CD4-positive, alpha-beta T cell treated with Interleukin-6 for 4 hours (primary cell): ENCODE measurements at places on chromosomes 12 and 14.

- DNase-seq, result no peak
Measured at GRCh38 chr12:95554532-95555071, 3.3 kb upstream of the USP44 start.

- DNase-seq, result no peak
Measured at GRCh38 chr12:116385486-116386217, 108.2 kb upstream of the MED13L start.

- DNase-seq, result no peak
Measured at GRCh38 chr12:121241156-121241970, 31.4 kb downstream of the P2RX4 start.

DNA sequence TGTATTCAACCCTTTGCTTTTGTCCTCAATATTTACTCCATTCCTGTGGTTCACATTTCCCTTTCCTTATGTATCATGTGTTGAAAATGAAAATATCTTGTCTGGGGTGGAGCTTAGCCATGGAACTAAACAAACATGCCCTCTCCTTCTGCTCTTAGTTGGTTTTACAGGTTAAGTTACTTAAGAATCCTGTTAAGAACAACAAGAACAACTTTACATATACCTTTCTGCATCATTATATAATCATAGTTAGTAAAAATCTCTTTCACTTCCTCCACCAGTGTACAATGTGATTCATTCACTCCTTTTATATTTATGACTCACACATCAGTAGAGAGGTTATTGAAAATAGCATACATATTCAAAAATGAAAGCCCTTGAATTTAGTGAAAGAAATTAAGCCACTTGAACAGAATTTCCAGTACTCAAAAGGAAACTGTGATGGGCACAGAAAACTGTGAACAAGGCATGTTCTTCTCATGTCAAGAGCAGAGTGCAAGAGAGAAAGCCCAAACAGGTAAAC is 307.7 kb downstream of the CCDC91 start:
- no peak for DNase-seq

DNA sequence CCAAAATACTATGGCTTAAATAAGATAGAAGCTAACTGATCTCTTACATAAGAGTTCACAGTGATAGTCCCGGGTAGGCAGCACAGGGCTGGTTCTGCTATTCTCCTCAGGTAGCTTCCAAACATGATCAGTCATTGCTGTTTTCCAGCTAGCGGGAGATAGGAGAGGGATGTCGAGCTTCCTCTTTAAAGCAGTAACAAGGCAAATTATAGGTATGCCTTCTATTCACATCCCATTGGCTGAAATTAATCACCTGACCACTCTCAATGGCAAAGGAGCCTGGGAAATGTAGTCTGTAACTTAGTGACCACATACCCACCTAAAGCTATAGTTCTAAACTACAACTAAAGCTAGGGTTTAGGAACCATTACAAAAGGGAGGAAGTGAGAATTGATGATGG is 34.5 kb upstream of the VRK1 start:
- DNase-seq, result peak; percentile 23

GRCh38 chr14:89184952-89185351 is 232.1 kb downstream of the FOXN3 start:
- DNase-seq, result no peak

DNA sequence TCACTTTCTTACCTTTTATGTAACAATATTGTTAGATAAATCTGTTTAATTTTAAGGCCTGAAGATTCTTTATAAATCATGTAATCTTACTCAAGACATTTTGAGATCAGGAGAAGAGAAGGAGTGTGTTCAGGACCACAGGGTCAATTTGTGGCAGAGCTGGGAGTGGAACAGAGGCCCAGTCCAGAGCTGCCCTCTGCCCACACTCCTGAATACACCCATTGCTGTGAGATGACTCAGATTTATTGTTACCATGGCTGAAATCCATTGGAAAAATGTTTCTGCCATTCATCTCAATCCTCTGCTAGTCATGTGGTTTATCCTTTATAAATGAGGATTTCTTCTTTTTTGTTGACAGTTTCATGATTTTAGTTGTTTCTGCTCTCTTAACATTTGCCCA is 100.5 kb upstream of the STXBP6 start:
- DNase-seq, result no peak

- no peak for DNase-seq
Measured at GRCh38 chr12:82627799-82628198, 58.9 kb upstream of the TMTC2 start.

DNA sequence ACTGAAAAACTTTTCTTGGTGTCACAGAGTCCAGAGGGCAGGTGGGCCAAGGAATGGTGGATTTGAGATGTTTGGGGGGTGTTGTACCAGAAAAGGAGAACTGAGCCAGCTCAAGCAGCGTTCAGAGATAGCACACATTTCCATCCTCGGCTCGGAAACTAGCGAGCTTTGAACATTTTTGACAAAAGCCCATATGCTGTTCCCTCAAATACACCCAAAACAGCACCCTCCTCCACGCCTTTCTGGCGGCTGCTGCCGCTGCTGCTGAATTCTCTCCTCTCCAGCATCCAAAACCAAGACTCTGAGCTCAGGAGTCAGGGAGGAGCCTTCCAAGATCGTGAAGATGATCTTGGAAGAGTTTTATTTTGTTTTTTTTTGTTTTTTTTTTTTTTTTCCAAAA is 961 bp downstream of the SRRM4 start:
- no peak for DNase-seq

DNA sequence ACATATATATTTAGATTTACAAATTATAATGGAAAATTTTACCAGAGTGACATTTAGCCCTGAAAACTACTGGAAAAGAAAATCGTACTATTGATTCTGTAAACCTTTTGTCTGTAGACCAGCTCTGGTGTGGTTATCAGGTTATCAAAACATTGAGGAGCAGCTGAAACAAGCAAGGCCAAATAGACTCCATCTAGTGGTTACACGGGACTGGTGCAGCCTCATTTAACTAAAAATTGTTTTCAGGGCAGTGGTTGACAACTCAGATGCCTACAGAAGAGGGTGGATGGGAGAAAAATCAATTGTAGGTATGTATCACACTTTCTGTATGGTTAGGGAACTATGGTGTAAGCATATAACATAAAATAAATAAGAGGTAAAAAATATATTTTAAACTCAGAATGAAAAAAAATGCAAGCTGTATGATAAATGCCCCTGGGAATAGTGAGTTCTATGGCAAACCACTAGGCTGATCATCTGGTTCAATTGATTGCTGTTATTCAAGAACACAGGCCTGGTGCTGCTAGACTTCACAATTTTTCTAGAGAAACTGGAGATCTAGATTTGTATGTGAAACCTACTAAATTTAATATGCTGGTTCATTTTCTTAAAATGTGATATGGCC is 51.2 kb downstream of the ACSS3 start:
- no peak for DNase-seq

DNA sequence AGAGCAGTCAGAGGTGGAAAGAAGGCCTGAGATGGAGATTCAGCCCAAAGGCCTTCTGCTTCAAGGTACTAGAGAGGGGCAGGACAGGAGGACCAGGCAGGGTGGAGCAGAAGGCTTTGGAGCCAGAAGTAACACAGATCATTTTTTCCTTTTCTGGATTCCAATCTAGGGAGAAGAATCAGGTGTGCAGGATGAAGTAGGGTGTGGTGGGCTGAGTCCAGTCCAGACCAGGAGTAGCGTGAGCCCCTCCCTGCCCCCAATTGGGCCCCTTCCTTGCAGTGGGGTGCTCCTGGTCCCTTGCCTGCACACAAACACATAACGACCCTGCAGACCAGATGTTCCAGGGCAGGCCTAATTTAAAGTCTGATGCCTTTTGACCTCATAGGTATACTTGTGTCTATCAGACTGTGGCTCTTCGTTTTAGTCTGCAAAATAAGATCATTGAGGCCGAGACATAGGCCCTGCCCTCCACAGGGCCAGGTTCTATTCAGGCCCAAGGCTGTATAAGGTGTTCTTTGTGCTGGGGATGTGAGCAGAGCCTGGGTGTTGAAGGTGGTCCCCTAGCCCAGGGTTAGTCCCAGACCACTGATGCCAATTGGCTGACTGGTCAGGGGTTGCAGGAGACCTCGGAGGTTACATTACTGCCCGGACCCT is 1.0 kb upstream of the NYNRIN start:
- DNase-seq, result no peak

DNA sequence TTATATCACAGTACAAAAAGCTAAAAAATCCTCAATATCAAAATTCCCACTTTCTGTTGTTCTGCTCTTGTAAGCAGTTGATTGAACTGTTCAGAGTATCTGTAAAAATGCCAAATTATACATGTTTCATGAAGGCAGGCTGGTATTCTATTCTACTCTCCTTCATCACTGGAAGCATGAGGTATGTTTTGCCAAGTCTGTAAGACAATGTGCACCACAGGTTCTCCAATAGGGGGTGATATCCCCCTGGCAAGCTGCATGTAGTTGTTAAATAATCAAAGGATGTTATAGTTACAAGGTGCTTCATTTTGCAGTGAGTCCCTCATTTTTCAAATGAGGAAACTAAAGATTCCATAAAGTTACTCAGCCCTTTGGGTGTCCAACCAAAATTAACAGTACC is 15.1 kb upstream of the NEK9 start:
- DNase-seq, result peak; percentile 40

DNA sequence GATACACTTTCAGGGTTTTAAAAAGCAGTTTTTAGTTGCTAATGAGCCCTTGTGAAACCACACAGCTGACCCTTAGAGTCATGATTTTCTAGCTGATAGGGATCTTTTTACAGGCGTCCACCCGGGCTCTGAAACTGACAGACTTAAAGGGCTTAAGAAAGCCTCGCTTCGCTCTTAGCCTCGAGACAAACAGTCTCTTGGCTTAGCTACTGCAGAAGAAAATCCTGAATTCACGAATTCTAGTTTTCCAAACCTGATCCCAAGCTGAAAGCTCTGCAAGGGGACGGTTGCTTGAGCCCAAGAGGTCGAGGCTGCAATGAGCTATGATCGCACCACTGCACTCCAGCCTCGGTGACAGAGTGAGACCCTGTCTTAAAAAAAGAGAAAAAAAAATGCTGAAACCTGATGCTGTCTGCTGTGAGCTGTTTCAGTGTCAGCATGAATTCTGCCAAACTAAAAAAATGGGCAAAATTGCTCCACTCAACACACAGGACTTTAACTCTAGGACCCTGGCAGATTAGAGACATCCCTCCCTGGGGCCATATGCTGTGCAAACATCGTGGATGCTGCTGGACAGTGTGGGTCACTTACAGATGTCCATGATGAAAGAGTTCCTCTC is 3.1 kb upstream of the HPD start:
- DNase-seq, result no peak

DNA sequence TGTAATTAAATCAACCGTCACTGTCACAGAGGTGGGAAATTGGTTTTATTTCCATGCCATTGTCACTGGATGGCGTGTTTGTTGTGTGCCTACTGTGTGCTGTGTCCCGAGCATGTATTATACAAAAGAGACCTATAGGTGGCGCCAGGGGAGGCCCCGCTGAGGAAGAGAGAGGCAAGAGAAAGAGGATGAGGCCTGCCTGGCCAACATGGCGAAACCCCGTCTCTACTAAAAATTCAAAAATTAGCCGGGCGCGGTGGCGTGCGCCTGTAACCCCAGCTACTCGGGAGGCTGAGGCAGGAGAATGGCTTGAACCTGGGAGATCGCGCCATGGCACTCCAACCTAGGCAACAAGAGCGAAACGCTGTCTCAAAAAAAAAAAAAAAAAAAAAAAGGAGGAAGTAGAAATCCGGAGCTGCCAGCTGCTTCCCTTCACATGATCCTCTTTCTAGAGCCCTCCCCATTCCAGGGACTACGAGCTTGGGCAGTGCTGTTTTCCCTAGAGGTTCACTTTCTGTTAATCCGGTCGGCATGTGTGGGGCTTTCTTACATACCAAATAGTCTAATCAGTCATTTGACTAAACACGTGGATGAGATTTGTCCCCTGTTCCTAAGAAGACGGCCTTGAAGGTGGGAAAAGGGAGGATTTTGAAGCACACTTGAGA is 6.4 kb upstream of the CCDC175 start:
- DNase-seq, result no peak

- no peak for DNase-seq
Measured at GRCh38 chr12:84805474-84805858, 107.1 kb downstream of the SLC6A15 start.

- no peak for DNase-seq
Measured at GRCh38 chr14:47186486-47186885, 488.9 kb downstream of the MDGA2 start.

DNA sequence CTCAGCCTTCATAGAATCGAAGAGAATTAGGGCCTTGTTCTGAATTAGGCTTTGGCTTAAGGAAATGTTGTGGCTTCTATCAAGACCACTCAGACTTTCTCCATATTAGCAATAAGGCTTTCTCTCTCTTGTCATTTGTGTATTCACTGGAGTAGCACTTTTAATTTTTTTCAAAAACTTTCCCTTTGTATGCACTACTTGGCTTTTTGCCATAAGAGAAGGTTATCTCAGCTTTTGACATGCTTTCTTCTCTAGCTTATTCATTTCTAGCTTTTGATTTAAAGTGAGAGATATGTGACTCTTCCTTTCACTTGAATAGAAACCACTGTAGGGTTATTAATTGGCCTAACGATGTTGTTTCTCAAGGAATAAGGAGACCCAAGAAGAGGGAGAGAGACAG is 244.2 kb downstream of the GPHN start:
- DNase-seq, result no peak

DNA sequence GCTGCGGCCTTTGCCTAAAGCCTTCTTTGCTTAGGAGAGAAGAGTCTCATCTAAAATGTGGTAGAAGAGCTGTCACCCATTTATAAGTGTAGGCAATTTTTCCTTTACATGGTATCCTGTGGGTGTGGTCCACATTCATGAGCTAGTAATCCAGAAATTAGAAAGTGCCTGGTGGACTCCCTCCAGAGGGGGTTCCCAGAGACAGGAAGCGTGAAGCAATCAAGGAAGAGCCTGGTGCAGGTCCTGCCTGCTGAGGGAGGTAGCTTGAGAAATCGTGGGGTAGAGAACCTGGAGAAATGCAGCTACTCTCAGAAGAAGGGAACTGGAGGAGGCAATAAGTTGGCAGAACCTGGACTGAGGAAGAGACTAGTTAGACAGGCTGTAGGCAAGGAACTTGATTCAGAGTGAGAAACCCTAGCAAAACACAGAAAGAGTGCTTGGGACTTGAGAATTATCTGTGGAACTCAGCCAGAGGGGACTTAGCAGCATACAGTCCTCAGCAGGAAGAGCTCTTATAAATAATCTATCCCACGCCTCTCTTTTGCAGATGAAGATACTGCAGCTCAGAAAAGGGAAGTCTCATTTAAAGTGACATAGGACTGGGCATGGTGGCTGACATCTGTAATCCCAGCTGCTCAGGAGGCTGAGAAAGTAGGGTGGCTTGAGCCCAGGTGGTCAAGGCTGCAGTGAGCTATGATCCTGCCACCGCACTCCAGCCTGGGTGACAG is 182.4 kb upstream of the CCND2 start:
- no peak for DNase-seq

GRCh38 chr12:85814741-85815140 is 21.5 kb downstream of the RASSF9 start:
- no peak for DNase-seq

- DNase-seq, result no peak
Measured at GRCh38 chr14:96991226-96991625, 194.0 kb downstream of the VRK1 start.

GRCh38 chr12:127898616-127899015 is 368.4 kb upstream of the TMEM132C start:
- DNase-seq, result no peak

DNA sequence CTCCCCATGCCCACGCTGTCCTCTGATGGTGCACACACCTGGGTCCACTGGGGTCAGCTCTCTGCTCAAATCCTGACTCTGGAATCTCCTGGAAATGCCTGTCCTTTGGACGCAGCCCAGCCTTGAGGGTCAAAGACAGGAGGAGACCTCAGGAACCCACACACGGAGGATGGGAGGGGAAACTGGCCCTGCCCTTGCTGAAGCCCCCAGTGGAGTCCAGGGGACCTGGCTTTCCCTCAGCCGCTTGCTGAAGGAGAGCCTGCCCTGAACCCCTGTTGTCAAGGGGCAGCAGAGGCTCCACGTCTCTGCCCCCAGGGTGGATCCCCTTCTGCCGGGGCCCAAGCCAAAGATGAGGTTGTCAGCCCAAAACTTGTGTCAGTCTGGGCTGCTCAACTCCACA is 16.9 kb downstream of the GALNT9 start:
- no peak for DNase-seq
